Epithelial cell of alveolus of lung (primary cell): ENCODE measurements at places on chromosomes 2 and 18. TPM values are rescaled to one million over a fixed set of nuclear protein-coding genes. Genes with fewer than 3 reads are reported as not detected.

The STPG4 gene
- total RNA-seq, result 1.0 TPM in 1 of 2 replicates, not detected in the other

The MEP1B gene
- total RNA-seq, result not detected in 2 replicates

The MC4R gene
- total RNA-seq, result not detected in 2 replicates

The MZT2A gene
- 202 and 219 TPM in 2 replicates for total RNA-seq

The IL1RL1 gene
- total RNA-seq, result 2.1 and 108 TPM in 2 replicates

The SULT1C4 gene
- 2.1 and 3.1 TPM in 2 replicates for total RNA-seq

The PRKCE gene
- 3.8 and 5.4 TPM in 2 replicates for total RNA-seq

The GKN1 gene
- not detected in 2 replicates for total RNA-seq

The SLC9A4 gene
- total RNA-seq, result not detected in 2 replicates

The CHRND gene
- total RNA-seq, result 2.7 TPM in 1 of 2 replicates, not detected in the other

The NEURL3 gene
- 0.13 TPM in 1 of 2 replicates, not detected in the other for total RNA-seq
